ENCODE measurements at places on chromosomes 5 and 9.

DNA sequence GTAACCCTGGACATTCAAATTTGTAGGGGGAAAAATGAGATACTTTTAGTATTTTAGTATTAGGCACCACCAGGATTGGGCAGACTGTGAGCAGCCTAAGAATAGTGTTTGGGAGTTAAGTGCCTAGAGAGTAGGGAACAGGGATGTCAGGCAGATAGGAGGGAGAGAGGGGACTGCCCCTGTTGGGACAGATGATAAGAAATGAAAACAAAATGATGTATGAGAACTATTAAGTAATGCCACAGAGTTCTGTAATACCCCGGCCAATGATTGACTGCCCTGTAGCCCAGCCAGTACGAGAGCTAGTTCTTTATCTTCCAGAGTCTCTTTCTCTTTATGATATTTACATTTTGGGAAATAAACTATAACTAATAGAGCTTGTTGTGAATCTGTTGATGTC is 24.4 kb downstream of the ARHGAP26 start:
- no peak for DNase-seq

DNA sequence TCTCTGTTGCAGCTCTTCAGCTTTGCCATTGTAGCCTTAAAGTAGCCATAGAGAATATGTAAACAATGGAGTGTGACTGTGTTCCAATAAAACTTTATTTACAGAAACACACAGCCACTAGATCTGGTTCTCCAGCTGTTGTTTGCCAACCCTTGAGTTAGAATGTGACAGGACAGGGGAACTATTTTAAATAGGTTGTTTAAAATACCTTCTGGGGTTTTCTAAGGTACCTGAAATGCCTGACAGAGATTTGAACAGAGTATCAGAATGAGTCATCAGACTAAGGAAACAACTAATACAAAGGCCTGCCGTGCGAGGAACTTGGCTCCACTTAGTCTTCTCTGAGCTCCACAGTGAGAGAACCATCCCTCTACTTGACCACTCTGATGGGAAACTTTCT is 85.4 kb downstream of the HSD17B4 start:
- DNase-seq: no peak

DNA sequence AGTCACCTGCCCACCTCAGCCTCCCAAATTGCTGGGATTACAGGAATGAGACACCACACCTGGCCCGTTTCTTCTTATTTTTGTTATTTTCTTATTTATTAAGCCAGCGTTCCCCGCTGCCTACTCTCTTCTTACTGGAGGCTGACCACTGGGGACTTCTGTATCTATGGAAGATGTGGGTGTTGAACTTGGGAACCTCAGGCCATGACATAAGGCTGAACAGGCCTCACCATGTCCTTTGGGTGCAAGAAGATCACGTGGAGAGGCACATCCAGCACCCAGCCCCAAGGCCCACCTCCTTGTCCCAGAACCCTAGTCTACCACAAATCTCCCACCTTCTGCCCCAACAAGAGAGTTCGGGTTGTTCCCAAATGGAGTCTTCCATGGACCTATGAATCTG is 59.4 kb upstream of the NEK6 start:
- no peak for DNase-seq

DNA sequence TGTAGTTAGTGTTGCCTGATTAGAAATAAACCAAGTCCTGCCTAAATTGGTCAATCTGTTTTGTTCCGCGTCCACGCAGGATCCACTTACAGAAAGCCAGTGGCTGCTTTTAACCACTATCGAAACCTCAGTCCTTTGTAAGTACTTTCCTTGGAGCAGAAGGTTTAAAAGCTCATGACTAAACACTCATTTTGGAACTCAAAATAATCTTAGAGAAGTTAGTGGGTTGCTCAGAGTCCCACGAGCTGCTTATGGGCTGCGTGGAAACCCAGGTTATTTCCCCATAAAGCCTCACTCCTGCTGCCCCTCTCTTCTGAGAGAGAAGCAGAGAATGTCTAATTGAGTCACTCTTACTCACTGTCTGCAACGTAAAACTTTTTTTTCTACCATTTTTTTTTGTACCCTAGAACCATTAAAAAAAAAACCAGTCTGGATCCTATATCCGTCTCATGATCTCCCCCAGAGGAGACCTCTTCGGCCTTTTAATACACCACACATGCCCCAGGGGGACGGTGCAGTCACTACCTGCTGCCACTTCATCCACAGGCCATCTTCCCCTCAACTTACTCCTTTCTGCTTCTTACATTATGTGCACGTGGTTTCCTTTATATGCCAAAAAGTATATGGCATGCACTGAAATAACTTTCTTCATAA is 7.6 kb downstream of the BASP1 start:
- no peak for DNase-seq

DNA sequence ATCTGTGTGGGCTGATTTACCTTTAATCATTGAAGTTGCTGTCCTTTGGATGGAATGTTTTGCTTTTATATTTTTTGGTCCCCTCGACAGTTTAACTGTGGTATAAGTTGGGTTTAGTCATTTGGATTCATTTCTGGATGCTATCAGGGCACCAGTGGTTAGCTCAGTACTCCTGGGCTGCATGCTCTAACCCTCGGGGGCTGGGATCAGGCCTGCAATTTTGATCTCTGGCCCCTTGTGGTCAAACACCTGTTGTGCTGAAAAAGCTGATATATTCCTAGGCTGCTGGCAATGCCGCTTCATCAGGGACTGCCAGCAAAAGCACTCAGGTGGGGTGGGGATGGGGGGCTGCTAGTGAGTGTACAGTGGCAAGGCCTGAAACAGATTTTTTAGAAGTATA is 440.4 kb upstream of the RIOK2 start:
- DNase-seq: no peak

- DNase-seq: peak; percentile 98
These were observed 18.9 kb downstream of the MARCHF11 start for GRCh38 chr5:16160706-16161105.

DNA sequence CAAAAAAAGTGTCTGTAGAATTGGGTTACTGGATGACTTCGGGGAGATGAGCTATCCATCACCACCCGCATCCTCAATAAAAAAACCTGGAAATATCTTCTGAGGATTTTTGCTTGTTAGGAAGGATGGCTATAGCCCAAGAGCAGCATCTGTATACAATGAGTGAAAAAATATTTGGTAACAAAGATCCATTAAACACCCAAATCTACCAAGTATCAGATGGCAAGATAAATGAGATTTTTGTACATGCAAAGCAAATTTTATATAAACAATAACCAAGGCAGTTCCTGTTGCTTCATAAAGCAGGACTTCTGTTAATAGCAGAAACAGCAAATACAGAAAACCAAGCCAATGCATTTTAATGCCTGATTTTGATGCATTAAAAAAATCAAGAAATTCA is 166.6 kb downstream of the SLC28A3 start:
- no peak for DNase-seq

GRCh38 chr9:13857521-13857920 is 456.4 kb downstream of the NFIB start:
- DNase-seq: no peak
